SJCRH30 (cell line): ENCODE measurements at places on chromosomes 11 and 22. TPM values are rescaled to one million over a fixed set of nuclear protein-coding genes. Genes with fewer than 3 reads are reported as not detected.

- no peak overlapping the region for H3K4me3 ChIP-seq
- no peak overlapping the region for H3K27ac ChIP-seq
- H3K27me3 ChIP-seq: no peaks in the 10 kb centered on the region
- H3K4me1 ChIP-seq: no peaks in the 10 kb centered on the region
These were observed 102.5 kb downstream of the TIMP3 start for GRCh38 chr22:32904044-32904443.

DNA sequence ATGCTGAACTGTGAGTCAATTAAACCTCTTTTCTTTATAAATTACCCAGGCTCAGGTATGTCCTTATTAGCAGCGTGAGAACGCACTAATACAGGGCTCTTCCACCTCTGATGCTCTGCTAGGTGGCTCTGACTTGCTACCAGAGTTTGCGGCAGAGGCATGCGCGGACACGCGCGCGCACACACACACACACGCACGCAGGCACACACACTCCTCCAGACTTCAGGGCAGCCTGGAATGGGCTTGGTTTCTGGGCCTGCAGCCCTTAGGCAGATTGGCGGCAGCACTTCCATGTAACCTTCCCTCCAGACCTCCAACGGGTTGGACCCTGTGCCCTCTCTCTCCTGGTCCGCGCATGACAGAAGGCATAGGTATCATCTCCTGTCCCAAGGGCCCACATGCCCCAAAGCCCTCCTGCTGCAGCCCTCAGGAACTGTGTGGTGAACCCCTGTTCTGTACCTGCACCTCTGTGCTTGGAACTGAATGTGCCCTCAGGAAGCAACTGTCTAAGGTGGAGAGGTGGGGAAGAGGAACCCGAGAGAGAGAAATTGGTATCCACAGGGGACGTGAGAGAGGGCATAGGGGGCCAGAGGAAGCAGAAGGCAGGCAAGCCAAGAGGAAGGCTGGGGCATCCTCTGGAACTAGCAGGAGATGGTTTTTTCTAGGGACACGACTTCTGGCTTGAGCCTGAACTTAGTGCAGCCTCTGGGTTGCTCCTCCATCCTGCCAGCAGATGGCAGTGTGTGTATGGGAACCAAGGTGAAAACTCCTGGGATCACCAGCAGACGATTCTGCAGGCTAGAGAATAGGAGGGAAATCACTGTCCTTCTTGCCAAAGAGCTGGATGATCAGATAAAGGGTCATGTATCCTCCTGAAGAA is 23.4 kb upstream of the RIC3 start:
- no peaks in the 10 kb centered on the region for H3K4me1 ChIP-seq
- H3K27me3 ChIP-seq: no peaks in the 10 kb centered on the region; the same call in 1 of the 2 replicates
- no peak overlapping the region for H3K27ac ChIP-seq

DNA sequence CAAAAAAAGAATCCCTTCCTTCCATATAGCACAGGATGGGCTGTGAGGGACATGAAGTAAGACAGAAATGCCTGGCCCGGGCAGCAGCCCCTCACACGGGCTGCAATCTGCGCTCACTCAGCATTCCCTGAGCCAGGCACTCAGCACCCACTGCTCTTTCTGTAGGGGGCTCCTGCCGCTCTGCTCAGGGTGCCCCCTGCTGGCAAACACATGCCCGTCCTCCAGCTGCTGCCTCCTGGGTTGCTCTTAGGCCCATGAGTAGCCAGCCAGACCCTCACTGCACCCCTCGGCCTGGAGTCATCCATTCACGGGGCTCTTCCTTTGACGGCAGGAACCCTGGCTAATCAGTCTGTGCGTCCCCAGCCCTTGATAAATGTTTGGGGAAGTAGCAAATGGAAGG is 6.9 kb downstream of the MCAT start:
- H3K4me3 ChIP-seq: no peak overlapping the region
- H3K27me3 ChIP-seq: no peaks in the 10 kb centered on the region
- peaks cover 22% of the 10 kb centered on the region for H3K36me3 ChIP-seq

- DNase-seq: peak; percentile 57
- peaks cover 8% of the 10 kb centered on the region for H3K4me1 ChIP-seq
- H3K27me3 ChIP-seq: no peaks in the 10 kb centered on the region
- no peak overlapping the region for H3K4me3 ChIP-seq
These were observed 40.5 kb downstream of the GRAMD4 start for GRCh38 chr22:46660604-46661201.

The ZBED4 gene
- total RNA-seq: 48.7 and 53.2 TPM in 2 replicates

The DERL3 gene
- total RNA-seq: not detected in 2 replicates

The POU2AF1 gene
- not detected in 2 replicates for total RNA-seq

The SLC22A12 gene
- not detected in 2 replicates for total RNA-seq

The RNF121 gene
- 29.1 and 34.6 TPM in 2 replicates for total RNA-seq
